Fibroblast of villous mesenchyme (primary cell): ENCODE measurements at places on chromosomes 3 and 15. TPM values are rescaled to one million over a fixed set of nuclear protein-coding genes. Genes with fewer than 3 reads are reported as not detected.

- peak; percentile 99 for DNase-seq
These were observed 27.9 kb downstream of the FBN1 start for GRCh38 chr15:48617619-48618018.

Gene CATSPER2
- 0.32 and 0.86 TPM in 2 replicates for total RNA-seq

- DNase-seq = no peak
These were observed 202.3 kb upstream of the SLCO3A1 start for GRCh38 chr15:91651251-91651650.

DNA sequence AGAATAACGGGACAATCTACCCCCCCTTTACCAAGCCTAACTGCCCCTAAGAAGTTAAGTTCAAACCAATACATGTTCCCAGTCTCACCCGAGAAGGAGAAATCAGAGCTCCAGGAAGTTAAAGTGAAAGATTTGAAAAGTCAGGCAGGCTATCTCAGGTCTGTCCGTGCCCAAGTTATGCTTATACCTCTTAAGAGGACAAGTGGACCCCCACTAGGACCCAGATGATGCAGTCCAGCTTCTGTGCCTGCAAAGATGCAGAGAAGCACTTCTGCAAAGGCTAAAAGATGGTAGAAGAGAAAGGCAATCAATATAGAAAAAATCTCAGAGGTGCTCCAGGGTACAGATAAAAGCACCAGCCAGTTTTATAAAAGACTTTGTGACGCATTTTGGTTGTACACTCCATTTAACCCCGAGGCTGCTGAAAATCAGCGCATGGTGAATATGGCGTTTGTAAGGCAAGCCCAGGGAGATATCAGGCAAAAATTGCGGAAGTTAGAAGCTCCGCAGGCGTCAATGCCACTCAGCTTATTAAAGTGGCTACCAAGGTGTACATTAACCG, 9.8 kb upstream of the SLC9C1 start:
- peak; percentile 13 for DNase-seq

DNA sequence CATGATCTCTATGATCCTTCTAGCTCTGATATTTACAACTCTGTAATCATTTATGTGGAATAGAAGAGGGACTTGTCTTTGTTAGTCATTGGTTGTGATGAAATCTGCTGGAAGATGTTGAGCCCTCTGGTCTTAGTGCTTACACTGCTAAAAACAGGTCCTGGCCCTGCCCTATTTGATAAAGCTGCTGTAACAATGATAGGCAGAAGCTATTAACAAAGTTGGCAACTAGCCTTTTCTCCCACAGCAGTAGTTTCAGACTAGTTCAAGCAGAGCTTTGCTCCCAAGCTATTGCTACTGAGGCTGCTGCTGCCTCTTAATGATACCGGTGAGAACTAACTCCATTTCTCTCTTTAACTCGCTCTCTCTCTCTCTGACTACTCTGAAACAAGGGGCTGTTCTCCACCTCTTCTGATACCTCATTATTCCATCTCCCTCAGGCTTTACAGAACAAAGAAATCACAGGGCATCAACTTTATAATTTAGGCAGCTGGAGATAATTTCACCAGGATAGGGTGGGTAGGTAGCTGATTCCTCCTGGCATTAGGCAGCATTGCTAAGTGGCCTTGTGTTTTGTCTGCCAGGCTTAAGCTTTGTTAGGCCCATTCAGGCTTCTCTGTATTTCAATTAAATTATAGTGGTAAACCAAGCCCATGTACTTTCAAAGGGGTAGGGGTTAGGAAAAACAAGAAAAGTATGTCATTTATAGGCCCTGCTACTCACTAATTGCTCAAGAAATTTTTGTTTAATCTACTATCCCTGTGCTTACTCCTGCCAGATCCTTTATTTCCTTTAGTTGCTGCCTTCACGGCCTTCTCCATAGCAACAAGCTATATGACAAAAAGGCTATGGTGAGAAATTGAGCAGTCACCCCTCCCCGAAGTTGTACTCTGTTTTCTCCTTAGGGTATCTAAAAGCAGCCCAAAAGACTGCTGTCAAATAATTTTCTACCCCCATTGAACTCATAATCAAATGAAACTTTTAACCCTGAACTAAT, 139.6 kb downstream of the RBPMS2 start:
- peak; percentile 92 for DNase-seq

Gene SLCO2A1
- total RNA-seq = 0.32 and 0.43 TPM in 2 replicates

- no peak for DNase-seq
These were observed 139.0 kb downstream of the CPNE4 start for GRCh38 chr3:131895766-131896165.

DNA sequence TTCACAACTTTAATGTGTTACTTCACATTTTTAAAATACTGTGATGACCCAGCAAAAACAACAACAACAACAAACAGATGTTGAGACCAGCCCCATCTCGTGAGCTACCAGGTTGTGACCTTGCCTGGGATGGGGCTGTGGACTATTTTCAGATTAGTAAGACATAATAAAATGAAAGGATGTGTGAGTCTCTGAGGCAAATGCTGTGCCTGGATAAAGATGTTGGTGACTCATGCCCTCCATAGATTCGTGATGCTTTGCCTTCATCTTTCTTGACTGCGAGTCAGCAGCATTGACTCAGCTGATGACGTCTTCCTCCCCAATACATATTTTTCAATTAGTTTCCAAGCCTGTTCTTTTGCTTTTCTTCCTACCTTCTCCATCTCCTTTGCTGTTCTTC, 453.0 kb upstream of the CFAP20DC start:
- DNase-seq = peak; percentile 51

DNA sequence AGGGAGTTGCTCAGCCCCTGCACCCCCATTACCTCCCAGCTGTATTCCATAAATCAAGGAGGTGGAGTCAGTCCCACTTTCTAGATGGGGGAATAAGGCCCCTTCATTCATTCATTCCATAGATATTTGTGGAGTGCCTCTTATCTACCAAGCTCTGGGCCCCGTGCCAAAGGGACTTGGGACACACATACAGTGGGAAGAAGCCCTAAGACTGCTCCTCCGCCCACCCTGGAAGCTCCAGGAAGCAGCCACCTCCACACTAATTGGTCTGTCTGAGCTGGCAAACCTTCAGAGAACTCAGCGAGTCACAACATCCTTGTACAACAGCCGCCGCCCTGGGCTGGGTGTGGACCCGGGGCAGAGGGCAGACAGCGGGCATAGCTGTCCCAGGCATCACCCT, 6.4 kb downstream of the STRA6 start:
- peak; percentile 99 for DNase-seq

Gene FANCD2OS
- total RNA-seq = not detected in 2 replicates

DNA sequence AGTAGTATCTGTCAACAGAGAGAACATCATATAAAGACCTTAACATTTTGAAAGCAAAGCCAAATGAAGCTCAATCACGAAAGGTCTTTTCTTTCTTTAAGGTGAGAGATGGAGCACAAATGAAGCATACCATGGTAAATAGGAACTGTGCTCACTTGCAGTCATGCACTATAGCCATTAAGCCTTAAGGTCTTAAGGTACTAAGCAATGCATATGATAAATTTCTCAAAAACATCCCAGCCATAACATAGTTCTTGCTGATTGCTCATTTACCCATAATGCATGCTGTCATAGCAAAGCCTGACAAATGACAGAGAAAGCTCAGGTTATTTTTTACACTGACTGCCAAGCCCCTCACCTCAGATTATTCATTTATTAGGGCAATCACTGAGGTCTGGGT, 214.5 kb downstream of the MECOM start:
- DNase-seq = no peak

GRCh38 chr15:49492830-49493229, 69.8 kb downstream of the FGF7 start:
- peak; percentile 89 for DNase-seq

Gene LRTM1
- total RNA-seq = not detected in 2 replicates

DNA sequence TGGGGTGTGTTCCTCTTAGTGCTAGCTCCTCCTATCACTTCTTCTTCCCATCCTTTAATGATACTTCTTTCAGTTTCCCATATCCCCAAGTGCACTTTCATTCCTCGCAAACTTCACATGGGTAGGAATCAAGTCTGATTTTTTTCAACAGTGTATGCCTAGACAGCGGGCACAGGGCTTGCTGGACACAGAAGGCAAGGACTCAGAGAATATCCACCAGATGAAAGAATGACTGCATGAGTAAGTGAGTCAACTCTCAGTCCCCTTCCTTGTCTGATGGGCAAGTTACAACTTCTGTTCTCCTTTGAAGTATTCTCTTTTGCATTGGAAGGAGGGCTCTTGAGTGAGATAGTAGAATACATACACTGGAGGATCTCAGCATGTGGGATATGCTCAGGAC, 3.1 kb upstream of the SQOR start:
- no peak for DNase-seq

GRCh38 chr3:32751377-32751776, 66.4 kb downstream of the CNOT10 start:
- DNase-seq = no peak

DNA sequence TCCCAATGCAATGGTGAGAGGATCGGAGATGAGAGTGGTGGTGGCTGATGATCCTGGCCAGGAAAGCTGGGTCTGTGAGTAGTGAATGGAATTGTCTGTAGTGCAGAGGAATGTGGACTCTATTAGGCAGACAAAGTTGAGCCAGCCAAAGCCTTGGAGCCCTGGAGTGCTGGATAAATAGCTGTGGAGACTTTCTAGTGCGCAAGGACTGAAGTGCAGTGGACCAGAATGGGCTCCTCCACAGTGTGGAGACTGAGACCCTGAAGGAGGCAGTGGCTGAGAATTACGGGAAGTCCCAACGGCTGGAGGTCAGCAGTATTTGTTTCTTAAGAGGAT, 874 bp downstream of the ZNF662 start:
- no peak for DNase-seq

DNA sequence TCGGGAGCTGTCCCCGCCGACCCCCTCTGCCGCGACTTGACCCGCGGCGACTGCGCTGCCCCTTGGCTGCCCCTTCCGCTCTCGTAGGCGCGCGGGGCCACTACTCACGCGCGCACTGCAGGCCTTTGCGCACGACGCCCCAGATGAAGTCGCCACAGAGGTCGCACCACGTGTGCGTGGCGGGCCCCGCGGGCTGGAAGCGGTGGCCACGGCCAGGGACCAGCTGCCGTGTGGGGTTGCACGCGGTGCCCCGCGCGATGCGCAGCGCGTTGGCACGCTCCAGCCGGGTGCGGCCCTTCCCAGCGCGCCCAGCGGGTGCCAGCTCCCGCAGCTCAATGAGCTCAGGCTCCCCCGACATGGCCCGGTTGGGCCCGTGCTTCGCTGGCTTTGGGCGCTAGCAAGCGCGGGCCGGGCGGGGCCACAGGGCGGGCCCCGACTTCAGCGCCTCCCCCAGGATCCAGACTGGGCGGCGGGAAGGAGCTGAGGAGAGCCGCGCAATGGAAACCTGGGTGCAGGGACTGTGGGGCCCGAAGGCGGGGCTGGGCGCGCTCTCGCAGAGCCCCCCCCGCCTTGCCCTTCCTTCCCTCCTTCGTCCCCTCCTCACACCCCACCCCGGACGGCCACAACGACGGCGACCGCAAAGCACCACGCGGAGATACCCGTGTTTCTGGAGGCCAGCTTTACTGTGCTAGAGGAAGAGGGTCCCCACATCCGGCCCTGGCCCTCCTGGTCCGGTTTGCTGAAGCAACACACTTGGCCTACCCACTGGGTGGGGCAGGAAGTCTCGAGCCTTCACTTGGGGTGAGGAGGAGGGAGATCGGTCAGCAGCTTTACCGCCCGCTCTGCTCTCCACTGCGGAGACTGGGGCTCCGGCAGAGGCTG, at the start of gene RASSF1:
TSS of gene RASSF1 (minus strand) at position 389 of the 882 bp plus-strand sequence. CDS start at position 358, 31 bp downstream.
- peak; percentile 64 for DNase-seq

- no peak for DNase-seq
These were observed 24.3 kb upstream of the PLXNA1 start for GRCh38 chr3:126958638-126959085.

GRCh38 chr15:74221399-74222239, 14.5 kb upstream of the CCDC33 start:
- DNase-seq = no peak

- DNase-seq = no peak
These were observed 163.2 kb upstream of the GRM7 start for GRCh38 chr3:6697722-6698121.

DNA sequence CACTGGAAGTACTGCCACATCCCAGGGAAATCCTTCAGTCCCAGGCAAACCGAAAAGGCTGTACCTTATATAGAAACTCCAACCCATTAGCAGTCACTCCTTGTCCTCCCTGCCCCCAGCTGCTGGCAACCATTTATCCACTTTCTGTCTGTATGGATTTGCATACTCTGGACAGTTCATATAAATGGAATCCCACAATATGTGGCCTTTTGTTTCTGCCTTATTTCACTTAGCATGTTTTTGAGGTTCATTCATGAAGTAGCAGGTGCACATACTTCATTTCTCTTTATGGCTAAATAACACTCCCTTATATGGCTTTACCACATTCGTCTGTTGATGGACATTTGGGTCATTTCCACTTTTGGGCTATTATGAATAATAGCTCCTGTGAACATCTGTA, 51.6 kb upstream of the CMTM8 start:
- no peak for DNase-seq

Gene GABRB3
- total RNA-seq = under 0.01 and 2.2 TPM in 2 replicates

Gene ARGFX
- not detected in 2 replicates for total RNA-seq

GRCh38 chr15:86629409-86630356, 550.0 kb downstream of the AGBL1 start:
- no peak for DNase-seq

DNA sequence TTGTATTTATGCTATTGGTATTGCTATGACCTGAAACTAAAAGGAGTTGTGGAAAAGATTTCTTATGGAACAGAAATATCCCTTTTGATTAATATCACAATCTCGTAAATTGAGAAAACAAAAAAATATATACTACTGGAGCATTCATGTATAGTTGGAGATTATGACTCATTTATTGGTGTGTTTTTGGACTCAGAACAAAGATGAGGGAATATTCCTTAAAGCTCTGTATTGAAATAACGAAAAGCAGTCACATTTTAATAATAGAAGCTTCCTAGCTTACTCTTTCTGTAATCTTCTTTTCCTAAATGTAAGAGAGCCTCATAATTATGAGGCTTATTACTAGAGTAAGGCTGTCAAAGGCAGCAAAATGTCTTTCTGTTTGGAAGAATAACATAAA, 14.3 kb downstream of the CTNNB1 start:
- DNase-seq = no peak

Gene VIPR1
- total RNA-seq = 0.32 TPM in 1 of 2 replicates, not detected in the other

- no peak for DNase-seq
These were observed 234.8 kb downstream of the CHST2 start for GRCh38 chr3:143354342-143354741.

Gene VEPH1
- 8.6 and 10.3 TPM in 2 replicates for total RNA-seq

DNA sequence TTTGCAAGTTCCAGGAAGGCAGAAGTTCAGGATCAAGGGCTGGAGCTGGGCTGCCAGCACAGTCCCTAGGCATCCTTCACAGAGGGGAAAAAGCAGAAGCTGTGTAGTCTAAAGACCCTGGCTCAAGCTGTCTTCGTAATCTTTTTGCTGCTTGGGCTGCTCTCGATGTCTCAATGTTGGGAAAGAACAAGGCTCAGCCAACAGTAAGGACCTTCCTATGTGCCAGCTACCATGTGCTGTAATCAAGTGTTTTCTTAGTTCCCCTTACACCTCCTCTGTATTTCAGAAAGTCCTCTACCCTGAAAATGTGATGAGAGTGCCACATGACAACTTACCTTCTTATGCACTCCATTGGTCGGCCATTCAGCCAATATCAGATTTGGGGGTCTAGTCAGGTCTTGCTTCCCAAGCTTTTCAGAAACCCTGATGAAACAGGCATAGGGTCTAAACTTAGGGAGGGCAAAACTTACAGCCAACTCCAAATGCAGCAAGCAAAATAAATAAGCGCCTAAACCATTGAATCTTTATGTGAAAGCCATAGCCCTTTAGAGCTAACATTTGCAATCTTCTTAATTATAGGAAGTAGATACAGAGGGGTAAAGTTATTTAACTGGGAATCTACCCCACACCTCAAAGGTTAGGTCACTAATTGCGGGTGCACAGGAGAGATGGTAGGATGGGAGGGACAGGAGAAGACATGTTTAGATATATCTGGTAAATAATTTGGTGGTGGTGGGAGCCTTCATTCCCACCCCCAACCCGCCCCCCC, 1.2 kb upstream of the EDEM1 start:
- peak; percentile 42 for DNase-seq

Gene SPG21
- 110 and 130 TPM in 2 replicates for total RNA-seq

Gene MON1A
- 9.7 and 12.1 TPM in 2 replicates for total RNA-seq
